ENCODE measurements at places on chromosomes 2 and 18.
A peak's percentile ranks its signal among the peaks of the same experiment; 100 is the strongest.

DNA sequence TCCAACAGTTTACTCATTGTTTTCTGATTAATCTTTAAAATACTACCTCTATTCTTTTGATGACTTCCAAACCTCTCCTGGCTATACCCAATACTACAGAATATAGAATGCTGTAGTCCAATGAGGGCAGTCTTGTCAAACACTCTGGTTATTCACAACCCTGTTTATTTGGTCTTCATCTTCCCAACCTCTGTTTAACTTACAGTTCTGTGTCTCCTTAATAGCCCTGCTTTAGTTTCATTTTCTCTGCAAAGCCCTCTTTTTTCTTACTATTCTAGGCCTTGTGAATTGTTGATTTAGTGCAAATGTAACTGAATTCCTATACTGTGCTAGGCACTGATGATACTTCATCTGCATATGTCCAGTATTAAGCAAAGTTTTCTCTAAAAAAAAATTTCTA, 40.0 kb downstream of the ACVR2A start:
- DNase-seq, result no peak

DNA sequence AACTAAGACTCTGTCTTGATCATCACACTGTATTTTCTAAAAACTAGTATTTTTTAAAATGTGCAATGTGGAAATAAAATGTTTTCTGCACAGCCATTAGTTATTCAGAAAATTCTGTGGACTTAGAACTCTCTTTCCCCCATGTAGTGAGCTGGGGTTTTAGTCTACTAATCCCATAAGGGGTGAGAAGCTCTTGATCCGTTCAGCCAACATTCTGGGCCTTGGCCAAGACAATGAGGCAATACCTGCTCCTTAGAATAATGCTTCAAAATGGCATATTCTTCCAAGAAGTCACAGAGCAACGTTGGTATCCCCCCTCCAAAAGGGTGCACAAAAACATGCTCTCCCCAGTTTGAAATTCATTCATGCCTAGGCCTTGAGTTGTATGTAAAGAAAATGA, 4.0 kb downstream of the REEP1 start:
- no peak for DNase-seq

GRCh38 chr2:192288295-192288694, 93.6 kb upstream of the TMEFF2 start:
- DNase-seq, result no peak

DNA sequence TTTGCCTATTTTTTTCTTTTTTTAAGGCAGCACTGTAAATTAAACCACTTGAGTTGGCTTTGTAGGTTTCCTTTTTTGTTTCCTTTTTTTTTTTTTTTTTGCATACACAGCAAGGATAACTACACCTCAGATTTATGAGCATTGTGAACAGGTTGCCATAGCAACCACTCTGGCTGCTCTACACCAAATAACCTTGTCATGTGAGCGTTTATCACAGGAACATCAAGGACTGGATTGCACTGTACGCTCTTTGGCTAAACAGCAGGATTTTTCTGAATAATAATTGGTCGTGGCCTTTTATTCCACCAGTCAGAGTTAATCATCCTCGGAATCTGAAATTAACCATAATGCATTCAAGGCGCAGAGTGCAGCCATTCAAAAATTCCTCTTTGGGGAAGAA, 199.1 kb upstream of the SLC14A2 start:
- peak; percentile 48 for DNase-seq

- no peak for DNase-seq
These were observed 662.9 kb downstream of the IRS1 start for GRCh38 chr2:226136739-226137138.

- DNase-seq, result no peak
These were observed 734.8 kb upstream of the REG3G start for GRCh38 chr2:78290581-78291214.

- DNase-seq, result no peak
These were observed 83.0 kb upstream of the FZD7 start for GRCh38 chr2:201950606-201951005.

GRCh38 chr2:37349231-37349860, 4.9 kb downstream of the QPCT start:
- no peak for DNase-seq

GRCh38 chr2:170314744-170315447, 136.9 kb downstream of the MYO3B start:
- no peak for DNase-seq

GRCh38 chr18:36640021-36640952, 188.5 kb downstream of the TPGS2 start:
- no peak for DNase-seq

DNA sequence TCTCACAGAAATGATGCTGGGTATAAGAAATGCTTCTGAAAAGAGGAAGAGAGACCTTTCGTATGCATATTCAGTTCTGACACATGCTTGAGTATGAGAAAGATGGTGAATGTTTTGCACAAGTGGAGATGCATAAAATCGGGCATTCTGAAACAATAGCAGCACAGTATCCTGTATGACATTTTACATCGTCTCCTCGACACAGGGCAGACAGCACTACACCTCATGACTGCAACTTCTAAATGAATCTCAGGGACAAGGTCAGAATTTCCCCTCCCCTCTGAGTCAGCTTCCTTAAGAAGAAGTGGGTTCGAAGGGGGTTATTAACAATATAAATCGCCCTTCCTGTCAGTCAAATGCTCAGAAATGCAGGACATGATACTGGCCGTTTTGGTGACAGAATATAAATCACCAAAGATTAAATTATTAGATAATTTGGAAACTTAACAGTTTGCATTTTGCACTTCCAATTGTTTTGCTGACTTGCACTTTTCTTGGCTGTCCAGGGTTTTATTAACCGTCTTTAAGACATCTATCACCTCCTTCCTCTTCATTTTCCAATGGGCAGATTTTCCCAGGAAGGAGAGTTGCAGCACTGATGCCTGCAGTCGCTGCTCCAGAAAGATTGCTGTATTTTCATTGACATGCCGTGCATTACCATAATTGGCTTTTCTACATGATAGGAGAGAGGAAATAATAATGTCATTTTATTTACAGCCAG, 57.2 kb downstream of the TSHZ1 start:
- DNase-seq, result no peak

GRCh38 chr18:59479776-59480175, 120.7 kb upstream of the LMAN1 start:
- no peak for DNase-seq

- no peak for DNase-seq
These were observed 999.6 kb downstream of the SUCLG1 start for GRCh38 chr2:83459456-83459855.

GRCh38 chr18:11284811-11285210, 135.4 kb upstream of the PIEZO2 start:
- DNase-seq, result no peak

DNA sequence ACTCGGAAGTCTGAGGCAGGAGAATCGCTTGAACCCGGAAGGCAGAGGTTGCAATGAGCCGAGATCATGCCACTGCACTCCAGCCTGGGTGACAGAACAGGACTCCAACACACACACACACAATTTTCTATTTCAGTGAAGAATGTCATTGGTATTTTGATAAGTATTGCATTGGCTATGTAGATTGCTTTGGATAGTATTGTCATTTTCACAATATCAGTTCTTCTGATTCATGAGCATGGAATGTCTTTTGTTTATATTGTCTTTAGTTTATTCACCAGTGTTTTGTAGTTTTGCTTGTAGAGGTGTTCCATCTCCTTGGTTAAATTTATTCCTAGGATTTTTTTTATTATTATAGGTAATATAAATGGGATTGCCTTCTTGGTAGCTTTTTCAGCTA, 693.4 kb upstream of the SYT4 start:
- no peak for DNase-seq

DNA sequence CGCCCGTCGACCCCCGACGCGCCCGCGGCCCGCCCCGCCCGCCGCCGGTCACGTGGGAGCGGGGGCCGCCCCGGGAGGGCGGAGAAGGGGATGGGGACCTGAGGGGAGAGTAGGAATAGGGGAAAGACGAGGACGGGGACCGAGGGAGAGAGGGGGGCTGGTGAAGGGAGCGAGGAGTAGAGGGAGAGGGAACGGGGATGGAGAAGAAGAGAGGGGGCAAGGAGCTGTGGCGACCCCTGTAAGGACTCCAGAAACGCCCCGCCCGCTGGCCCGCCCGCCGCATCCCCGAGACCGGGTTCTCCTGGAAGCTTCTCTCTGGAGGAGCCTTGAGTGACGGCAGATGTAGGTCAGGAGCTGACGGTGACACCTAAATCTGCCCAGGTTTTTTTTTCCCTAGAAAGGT, 615 bp downstream of the ADNP2 start:
- no peak for DNase-seq

DNA sequence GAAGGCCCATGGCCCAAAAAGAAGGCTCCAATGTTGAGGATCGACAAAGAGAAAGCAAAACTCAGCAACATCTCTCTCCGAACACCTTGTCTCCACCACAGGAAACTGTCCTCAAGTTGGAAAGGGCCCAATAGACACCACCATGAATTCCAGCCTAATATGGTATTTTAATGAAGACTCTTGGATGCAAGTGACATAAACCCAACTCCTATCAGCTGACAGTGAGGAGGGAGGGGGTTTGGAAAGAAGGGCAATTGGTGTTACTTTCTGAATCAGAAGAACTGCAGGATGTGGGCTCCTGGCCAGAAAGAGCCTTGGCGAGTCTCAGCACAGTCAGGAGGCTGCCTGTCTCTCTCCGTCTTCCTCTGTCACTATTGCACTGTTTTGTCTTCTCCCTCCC, 40.3 kb upstream of the SIGLEC15 start:
- no peak for DNase-seq

DNA sequence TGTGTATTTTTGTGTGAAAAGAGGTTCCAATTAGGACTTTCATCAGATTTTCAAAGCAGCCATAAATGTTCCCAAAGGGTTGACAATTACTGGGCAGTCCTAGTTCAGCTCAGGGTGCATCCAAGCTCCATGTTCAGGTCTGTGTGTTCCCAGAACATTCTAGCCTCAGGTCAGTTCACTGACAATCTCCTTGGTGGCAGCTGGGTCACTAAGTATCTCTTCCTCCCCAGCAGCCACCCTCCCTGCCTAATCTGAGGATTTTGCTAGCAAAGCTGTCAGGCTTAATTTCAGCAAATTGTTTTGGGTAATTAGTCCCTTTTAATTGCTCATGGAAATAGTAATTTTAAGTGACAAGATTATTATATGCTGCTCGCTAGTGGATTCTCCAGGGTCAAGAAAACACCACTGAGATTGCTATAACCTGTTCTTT, 29.8 kb downstream of the UPP2 start:
- DNase-seq, result no peak

- no peak for DNase-seq
These were observed 37.4 kb downstream of the NCKAP1 start for GRCh38 chr2:183000846-183001245.

- no peak for DNase-seq
These were observed 688 bp upstream of the WDR33 start for GRCh38 chr2:127811397-127812321.

DNA sequence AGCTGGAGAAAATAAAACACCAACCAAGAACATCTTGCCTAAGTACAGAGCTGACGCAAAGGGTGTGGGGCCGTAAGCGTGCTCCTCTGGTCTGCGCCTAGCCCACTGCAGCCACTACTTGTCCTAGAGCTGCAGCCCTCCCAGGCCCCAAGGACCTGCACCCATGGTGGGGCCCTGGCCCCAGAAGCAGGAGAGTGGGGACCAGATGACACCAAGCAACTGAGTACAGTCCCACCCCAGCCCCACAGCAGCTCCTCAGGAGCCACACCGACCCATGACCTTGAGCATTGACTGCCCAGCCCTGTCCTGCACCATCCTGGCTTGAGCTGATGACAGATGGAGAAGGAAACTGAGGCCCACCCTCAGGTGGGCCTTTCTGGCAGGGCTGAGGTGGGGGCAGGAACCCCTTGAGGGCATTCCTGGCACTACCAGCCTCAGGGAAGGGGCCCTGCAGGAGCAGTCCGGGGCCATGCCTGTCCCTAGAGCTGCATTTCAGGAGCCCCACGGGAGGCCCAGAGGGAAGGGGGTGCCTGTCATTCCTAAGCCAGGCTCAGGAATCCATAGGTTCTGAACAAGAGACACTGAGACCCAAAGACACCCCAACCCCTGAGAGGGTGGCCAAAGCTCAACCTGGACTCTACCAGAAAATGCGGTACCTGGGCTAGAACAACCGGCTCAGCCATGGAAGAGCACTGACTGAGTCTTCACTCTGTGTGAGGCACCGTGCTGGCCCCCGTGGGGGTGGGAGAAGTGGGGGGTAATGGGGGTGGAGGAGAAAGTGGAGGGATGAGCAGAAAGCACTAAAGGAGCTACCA, 4.9 kb downstream of the KIF1A start:
- DNase-seq, result peak; percentile 25

DNA sequence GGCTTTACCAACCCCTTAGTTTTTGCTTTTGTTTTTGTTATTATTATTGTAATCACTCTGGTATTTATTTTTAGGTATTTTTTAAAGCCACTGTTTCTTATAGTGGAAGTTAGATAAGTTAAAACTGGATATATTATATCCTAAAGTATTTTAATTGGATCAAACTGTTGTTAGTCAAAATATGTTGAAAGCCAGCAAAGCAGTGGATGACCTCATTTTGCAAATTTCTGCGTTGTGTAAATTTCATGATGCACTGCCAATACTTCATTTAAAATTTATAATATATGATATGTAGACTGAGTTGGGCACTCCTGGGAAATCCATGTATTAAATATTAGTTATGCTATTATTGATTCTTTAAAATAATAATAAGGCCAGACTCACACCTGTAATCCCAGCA, 661.7 kb upstream of the NRXN1 start:
- DNase-seq, result no peak

DNA sequence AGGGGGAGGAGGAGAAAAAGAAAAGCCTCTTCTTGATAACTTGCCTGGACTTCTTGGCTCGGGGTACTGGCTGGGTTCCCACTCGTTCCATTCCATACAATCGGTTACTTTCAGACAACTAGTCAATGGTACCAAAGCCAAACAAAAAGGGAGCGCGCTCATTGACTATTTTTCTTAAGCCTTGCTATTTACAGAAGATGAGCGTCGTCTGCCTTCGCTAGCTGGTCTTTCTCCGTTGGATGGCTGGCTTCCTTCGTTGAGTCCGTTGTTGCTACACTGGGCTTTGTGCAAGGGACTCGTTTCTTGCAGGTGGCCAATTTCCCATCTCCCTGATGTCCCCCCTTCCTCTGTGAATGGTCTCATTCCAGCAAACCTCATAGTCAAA, 260.4 kb downstream of the ZNF516 start:
- no peak for DNase-seq

GRCh38 chr18:39025531-39025930, 1459.9 kb upstream of the CELF4 start:
- no peak for DNase-seq

DNA sequence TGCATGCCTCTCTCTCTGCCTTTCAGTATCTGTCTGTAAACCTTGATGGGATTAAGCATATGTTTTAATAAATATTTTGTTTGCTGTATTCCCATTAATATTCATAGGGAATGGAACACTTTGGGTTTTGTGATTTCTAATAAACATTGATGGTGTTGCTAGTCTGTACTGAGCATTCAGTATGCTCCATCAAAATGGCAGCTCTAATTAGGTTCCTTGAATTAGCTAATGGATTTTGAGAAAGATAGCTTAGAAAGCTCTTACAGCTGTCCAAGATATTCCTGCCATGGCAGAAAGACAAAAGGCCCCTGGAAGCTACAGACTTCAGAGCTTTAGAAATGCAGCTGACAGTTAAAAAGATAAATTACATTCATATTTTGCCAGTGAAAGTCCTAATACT, 199.2 kb upstream of the NRP2 start:
- no peak for DNase-seq

GRCh38 chr2:218010140-218010983, 7.6 kb upstream of the TNS1 start:
- DNase-seq, result peak; percentile 57
